H4 (cell line): ENCODE measurements at places on chromosomes 1 and 21. TPM values are rescaled to one million over a fixed set of nuclear protein-coding genes. Genes with fewer than 3 reads are reported as not detected.

Gene CCDC27
- total RNA-seq = not detected in 2 replicates

Gene AMIGO1
- 0.72 and 1.5 TPM in 2 replicates for total RNA-seq

Gene BNIPL
- 0.10 TPM in 1 of 2 replicates, not detected in the other for total RNA-seq

Gene DDOST
- total RNA-seq = 454 and 493 TPM in 2 replicates

Gene ETV3L
- not detected in 2 replicates for total RNA-seq

Gene FAM151A
- total RNA-seq = not detected in 2 replicates

DNA sequence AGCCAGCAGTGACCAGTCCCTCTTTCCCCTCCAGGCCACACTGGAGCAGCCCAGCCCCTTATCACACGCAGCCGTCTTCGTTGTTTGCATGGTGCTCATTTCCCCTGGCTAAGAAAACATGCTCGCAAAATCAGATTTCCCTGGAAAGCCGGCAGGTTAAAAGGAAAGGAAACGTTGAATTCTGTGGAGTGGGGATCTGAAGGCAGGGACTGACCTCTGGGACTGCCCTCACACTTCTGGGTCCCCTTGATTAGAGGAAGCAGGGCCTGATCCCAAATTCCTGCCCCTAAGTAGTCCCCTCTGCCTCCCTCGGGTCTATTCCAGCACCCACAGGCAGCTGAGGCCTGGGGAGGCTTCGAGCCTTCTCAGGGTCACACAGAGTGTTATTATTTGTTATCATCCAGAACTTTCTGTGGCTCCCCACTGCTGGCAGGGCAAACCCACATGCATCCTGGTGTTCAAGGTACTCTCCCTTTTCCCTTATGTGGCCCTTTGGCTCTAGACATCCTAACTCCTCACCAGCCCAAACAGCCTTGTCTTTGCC is 125.2 kb upstream of the ZBTB40 start:
- no peak for DNase-seq

- DNase-seq = peak; percentile 16
Observed at GRCh38 chr1:199422206-199422605, 605.3 kb upstream of the NR5A2 start.

- DNase-seq = no peak
Observed at GRCh38 chr1:224127925-224128819, 14.3 kb downstream of the FBXO28 start.

DNA sequence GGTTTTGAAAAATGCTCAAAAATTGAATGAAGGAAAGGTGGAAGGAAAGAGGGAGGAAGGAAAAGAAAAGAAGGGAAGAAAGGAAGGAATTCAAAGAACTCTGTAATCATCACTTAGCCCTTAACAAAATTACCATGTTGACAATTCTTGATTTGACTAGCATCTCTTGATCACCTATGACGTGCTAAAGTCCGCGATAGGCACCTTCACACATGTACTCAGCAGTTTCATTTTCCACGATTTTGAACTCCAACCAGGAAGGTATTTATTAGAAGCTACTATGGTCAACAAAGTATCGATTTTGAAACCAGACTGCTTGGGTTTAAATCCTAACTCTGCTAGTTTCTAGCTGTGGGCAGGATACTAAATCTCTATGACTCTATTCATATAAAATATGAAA is 146.9 kb downstream of the DAB1 start:
- no peak for DNase-seq

- no peak for DNase-seq
Observed at GRCh38 chr1:155932081-155932480, 2.1 kb downstream of the KHDC4 start.

- DNase-seq = no peak
Observed at GRCh38 chr1:156663178-156663577, 14.0 kb downstream of the NES start.

- no peak for DNase-seq
Observed at GRCh38 chr1:39141925-39142324, 62.6 kb upstream of the MACF1 start.

DNA sequence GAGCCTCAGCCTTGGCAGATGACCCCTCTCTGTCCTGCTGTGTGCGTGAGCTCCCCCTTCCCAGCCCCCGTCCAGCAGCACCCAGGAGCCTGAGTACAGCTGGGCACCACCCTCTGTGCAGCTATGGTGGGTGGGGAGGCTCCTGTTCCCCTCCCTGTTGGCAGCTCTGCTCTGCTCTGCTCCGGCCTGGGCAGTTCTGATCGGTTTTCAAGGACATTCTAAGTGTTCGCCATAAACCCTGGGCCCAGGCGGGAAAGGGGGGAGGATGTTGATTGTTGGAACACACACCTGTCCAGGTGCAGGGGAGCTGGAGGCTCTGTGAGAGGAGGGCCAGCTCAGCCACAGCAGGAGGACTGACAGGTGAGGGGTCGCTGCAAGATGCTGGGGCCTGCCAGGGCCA is at the start of gene CLCNKB:
Gene CLCNKB (plus strand): TSS at position 262 of the 400 bp plus-strand sequence. CDS start 711 bp downstream, outside the sequence.
- no peak for DNase-seq

DNA sequence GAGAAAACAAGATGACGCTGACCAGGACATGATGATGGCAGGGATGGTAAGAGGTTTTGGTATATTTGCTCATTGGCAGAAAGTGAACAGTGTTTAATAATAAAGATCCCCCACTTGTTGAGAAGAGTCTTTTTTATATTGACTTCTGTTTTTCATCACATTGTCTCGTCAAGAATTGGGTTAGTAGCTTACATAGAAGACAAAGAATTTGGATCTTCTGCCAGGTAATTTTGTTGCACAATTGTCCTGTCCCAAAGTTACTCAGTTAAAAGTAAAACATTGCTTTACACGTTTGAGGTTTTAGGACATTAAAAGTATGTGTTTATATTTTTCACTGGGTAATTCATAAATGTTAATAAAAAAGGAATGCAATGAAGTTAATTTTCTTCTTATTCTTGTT is 48.3 kb upstream of the LAMC2 start:
- no peak for DNase-seq

DNA sequence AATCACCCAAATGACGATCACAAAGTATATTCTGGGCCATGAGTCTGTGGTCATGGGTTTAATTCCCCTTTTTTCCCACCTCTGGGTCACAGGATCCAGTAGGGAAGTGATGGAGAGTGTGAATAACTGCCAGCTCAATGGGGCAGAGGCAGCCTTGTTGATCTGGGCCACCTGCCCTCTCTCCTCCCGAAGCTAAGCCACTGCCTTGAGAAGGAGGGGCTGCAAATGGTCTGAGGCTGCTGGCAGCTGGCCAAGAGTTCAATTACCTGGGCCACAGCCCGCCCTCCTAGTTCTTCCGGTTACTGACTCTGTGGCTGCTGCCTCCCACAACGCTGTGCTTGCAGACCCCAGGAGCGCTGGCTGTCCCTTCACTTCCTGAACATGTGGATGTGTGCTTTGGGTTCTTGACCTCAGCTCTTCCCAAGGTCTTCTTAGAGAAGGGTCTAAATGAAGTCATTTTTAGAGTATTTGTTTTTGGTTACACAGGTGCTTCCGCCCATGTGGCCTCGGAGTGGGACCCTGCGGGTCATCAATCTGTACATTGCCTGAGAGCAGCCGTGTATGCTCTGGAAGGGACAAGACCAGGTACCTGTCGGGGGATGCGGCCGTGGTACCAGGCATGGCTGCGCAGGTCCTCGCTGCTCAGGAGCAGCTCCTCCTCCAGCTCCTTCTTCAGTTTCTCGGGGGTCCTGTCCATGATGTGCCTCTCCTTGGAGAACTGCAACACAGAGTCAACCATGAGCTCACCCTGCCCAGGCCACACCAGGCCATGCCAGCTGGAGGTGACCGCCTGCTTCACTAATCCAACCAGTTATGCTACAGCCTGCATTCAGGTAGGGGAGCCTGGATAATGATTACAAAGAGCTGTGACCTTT is 89.7 kb downstream of the BCAR3 start:
- DNase-seq = no peak
